ENCODE measurements at places on chromosomes 3 and 15.

DNA sequence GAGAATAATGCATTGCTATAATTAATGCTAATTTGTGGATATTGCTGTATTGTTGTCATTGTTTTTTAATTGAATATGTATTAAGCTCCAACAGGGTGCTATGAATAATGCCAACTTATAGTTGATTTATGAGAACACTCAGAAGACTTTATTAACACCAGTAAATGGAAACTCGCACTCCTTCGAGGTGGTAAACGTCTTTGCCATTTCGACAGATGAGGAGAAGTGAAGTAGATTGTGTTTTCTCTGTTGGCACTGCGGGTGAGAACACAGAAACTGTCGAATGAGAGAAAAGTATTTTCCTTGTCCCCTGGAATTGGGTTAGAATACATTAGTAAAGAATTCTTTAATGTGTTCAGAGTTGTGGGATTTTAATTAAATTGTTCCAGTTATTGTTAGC, 354.5 kb downstream of the LPP start:
- DNase-seq: no peak

- DNase-seq: no peak
These were observed 432.4 kb downstream of the GRM7 start for GRCh38 chr3:7293286-7293685.

GRCh38 chr3:73401616-73402279, 223.0 kb downstream of the PDZRN3 start:
- no peak for DNase-seq

DNA sequence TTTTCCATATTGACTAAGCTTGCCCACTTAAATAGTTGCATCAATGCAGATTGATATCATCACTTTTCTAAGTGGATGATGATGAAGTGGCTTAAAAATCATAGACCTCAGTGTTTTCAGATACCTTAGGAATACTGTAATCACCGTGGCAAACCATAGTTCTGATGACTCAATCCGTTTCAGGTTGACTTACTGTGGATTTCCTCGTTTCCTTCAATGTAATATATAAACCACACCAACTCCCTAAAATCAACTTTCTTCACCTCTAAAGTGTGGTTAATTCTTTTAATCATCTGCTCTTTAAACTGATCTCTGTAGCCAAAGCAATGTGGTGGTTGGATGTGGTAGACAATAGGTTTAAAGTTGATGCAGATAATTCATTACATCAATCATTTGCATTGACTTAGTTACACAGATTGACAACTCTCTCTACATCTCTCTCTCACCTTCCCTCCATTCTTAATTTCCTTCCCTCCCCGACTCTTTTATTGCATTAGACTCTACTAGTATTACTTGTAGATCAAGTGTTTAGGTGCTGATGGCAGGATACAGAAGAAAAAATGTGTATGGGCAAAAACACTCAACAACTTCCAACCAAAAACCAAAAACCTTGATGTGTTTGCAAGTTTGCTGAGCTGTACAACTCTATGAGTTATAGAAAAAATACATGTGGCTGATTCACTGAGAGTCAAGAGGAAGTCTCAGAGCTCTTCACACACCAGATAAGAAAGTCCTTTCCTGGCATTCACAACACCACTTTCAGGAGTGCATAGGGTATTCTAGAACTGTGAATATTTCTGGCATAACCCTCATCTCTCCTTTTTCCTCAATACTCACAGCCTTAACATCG, 243.5 kb downstream of the NFKBIZ start:
- no peak for DNase-seq

DNA sequence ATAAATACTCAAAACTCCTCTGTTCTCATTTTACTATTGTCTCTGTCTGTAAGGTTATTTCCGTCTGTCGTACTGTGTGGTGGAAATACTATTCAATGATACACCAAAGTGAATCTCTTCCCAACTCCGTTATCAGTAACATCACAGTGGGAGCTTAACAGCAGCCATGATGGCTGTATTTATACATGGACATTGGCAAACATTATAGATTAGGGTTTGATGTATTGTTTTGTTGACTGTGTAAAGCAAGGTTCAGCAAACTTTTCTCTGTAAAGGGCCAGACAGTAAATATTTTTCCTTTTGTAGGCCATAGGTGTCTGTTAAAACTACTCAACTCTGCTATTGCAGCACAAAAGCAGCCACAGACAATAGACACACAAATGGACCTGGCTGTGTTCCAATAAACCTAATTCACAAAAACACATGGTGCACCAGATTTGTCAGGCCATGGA, 23.2 kb downstream of the LIPC start:
- DNase-seq: no peak

GRCh38 chr3:69879051-69879450, 120.5 kb upstream of the SAMMSON start:
- DNase-seq: no peak

- peak; percentile 58 for DNase-seq
These were observed 55.8 kb downstream of the ZNF621 start for GRCh38 chr3:40580494-40581091.

DNA sequence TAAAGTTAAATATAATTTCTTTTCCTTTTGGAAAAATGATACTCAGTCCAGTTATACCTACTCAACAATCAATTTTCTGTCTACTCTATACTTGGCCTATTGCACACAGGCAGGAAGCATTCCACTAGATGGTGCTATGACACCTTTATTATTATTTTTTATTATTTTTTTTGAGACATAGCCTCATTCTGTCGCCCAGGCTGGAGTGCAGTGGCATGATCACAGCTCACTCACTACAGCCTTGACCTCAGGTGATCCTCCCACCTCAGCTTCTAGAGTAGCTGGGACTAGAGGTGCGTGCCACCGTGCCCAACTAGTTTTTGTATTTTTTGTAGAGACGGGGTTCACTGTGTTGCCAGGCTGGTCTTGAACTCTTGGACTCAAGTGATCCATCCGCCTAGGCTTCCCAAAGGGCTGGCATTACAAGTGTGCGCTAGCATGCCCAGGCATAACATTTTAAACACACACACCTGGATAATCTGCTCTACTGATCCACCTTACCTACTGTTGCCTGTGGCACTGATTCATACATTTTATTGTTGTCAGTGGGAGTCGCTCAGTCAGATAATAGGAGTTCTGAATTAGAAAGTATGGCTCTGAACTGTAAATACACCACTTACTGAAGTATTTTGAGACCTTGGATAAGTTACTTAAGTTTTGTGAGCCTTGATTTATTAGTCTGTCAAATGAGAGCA, 56.2 kb downstream of the EIF3J start:
- no peak for DNase-seq

DNA sequence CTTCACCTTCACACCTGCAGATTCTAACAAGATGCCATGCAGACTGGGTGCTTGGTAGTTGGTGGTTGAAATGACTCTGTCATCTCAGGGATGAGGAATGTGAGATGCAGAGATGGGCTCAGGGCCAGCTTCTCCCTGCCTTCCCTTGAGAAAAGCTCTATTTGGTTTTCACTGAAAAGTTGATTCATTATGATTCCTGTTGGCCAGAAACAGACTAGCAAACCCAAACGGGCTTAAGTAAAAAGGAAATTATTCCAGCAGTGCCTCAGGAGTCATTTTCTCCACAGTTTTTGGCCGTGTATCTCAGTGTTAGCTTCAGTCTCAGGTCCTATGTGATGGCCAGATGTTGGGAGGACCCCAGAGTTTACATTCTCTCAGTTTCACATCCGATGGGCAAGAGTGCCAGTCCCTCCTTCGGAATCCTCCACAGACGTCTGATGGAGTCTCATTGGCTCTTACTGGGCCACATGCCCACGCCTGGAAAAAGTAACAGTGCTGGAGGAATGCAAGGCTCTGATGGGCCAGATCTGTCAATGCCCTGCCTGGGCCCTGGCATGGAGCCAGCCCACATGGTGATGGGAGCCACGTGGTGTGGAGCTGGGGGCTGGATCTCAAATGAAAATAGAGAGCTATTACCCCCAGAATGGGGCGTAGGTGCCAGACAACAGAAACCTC, 22.3 kb upstream of the SACM1L start:
- DNase-seq: no peak

DNA sequence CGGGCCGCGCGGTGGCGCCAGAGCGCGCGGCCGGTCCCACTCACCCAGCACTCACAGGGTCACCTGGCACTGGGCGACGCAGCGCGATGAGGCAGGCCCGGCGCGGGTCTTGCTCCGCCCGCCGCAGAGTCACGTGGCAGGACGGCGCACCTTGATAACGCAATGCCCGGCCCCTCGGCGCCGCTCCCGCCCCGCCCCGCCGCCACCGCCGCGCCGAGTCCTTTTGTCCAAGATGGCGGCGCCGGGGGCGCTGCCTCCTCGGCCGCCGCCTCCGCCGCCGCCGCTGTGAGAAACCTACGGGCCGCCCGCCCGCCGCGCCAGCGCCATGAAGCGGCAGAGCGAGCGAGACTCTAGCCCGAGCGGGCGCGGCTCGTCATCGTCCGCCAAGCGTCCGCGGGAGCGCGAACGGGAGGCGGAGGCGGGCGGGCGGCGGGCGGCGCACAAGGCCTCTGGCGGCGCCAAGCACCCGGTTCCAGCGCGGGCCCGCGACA, at the start of gene RBM15B:
RBM15B (plus strand) TSS at position 211 of the 491 bp plus-strand sequence; CDS start at position 326, 115 bp downstream.
- DNase-seq: peak; percentile 97

DNA sequence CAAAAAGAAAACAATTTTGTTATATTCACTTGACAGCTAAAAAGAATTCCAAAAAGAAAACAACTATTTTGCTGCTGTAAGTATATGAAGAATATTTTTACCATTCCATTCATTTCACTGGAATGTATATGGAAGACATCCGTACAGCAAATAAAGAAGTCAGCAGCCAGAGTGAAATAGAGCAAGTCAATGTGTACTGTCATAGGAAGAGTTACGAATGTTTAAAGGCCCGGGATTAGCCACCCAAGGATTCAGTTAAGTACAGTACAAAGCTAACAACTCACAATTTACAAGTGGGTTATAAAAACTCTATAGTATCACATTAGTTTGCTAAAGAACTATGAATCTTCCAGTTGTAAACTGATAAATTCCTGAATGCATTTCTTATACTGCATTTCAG, 14.4 kb upstream of the XXYLT1 start:
- DNase-seq: no peak

GRCh38 chr3:79726786-79727185, 41.0 kb downstream of the ROBO1 start:
- no peak for DNase-seq

GRCh38 chr3:104520228-104520655, 846.5 kb upstream of the ALCAM start:
- DNase-seq: peak; percentile 31

DNA sequence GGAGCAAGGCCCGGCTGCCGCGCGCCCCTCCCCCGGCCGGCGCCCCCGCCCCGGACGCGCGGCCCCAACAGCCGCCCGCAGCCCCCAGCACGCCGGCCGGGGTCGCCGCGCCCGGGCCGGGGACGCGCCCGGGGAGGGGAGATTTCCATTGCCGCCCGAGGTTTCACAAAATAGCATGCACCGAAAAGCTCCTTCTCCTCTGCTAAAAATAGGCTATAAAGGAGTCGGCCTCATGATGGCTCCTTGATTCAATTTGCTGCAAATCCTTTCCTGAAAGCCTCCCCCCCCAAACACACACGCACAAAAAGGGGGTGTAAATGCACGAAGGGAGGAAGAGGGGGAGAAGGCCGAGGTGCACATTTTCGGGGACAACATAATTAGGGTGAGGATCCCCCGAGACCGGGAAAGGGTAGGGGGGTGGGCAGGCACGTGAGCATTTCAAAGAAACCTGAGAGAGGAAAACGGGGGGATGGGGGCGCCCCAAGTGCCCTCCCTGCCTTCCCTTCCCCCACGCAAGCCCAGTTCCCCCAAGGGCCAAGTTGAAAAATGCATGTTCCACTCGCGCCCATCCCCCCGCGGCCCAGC, 734 bp downstream of the TBL1XR1 start:
- DNase-seq: peak; percentile 56

DNA sequence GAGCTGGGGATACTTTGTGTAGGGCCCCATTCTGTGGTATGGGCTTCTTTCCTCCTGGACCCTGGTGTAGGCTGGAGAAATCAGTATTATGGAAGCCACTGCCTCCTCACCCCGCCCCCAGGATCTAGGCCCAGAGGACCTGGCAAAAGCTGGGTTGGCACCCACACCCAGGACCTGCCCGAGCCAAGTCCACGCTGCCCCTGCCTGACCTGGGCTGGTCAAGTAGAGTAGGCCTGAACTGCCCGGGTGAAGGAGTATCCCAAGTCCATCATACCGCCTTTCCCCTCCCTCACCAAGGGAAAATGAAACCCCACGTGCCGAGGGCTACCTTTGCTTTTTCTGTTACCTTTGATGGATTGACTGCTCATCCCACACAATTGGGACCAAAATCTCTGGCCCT, 37.7 kb upstream of the TRAK1 start:
- DNase-seq: no peak

GRCh38 chr3:5197022-5197421, 9.5 kb downstream of the EDEM1 start:
- no peak for DNase-seq

DNA sequence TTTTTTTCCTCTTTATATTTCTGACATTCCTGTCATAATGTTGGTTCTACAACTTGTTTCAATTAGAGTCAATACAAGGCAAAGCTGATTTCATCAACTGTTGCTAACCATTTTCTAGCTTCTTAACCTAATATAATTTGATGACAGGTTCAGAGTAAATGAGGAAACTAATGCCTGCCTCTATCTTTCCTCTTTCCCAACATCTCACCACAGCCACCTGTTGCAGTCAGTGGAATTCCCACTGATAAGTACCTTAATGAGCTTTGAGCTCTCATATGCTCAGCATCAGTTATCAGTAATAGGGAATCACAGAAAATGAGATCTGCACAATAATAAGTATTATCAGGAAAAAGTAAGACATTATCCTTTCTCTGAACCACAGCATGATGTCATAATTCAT, 241.9 kb downstream of the MEIS2 start:
- DNase-seq: no peak

- DNase-seq: peak; percentile 74
These were observed 23.0 kb upstream of the FURIN start for GRCh38 chr15:90845201-90845949.

- DNase-seq: no peak
These were observed 62.4 kb upstream of the DAZL start for GRCh38 chr3:16667633-16668032.

- DNase-seq: no peak
These were observed 306.8 kb downstream of the NTRK3 start for GRCh38 chr15:87949575-87950223.

DNA sequence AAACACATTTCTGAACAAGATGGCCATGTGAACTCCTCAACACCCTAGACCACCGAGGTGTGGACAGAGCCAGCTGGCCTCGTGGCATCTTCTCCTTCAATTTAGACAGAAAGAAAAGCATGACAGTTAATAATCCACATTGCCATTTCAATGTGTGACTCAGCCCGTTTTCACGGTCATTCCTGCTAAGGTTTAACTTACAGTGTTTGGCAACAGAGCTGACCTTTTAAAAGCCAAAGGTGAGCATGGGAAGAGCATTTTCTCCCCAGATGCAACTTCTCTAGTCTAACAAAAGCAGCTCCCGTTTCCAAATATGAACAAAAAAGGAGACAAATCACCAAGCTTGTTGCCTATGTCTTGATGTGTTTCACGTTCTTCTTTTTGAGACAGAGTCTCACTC, 417.6 kb upstream of the WNT5A start:
- DNase-seq: no peak

- DNase-seq: no peak
These were observed 11.6 kb downstream of the CLCN2 start for GRCh38 chr3:184349563-184350470.
